A549 treated with DMSO at 1 μM for 4 hours (cell line): ENCODE measurements at places on chromosomes 7 and 10. TPM values are rescaled to one million over a fixed set of nuclear protein-coding genes. Genes with fewer than 3 reads are reported as not detected.

ANK3 gene
- total RNA-seq: 0.59 to 1.00 TPM (median 0.78 TPM) in 5 replicates

SPAG6 gene
- total RNA-seq: not detected in 5 replicates

TM9SF3 gene
- 57.8 to 122 TPM (median 92.9 TPM) in 5 replicates for total RNA-seq

WDR11 gene
- total RNA-seq: 21.3 to 28.3 TPM (median 25.2 TPM) in 5 replicates

CRTAC1 gene
- 0.87 to 1.8 TPM (median 1.4 TPM) in 5 replicates for total RNA-seq

SDK1 gene
- total RNA-seq: 0.36 to 0.52 TPM (median 0.46 TPM) in 5 replicates

KIF20B gene
- total RNA-seq: 11.9 to 19.2 TPM (median 18.6 TPM) in 5 replicates

TRIM50 gene
- total RNA-seq: not detected in 5 replicates

GIMAP2 gene
- 0.06 TPM in 2 of 5 replicates, not detected in the others for total RNA-seq

PLEKHS1 gene
- 0.05 to 0.19 TPM (median 0.08 TPM) in 4 of 5 replicates, not detected in the other for total RNA-seq

CDHR1 gene
- total RNA-seq: 0.06 to 0.13 TPM (median 0.08 TPM) in 5 replicates

NPC1L1 gene
- 0.06 to 0.09 TPM (median 0.08 TPM) in 4 of 5 replicates, not detected in the other for total RNA-seq

GPR85 gene
- total RNA-seq: not detected in 5 replicates

SEMA3A gene
- total RNA-seq: 6.3 to 8.3 TPM (median 7.9 TPM) in 5 replicates

CARD11 gene
- 1.1 to 2.1 TPM (median 1.3 TPM) in 5 replicates for total RNA-seq

TSPAN12 gene
- 0.49 to 0.82 TPM (median 0.67 TPM) in 5 replicates for total RNA-seq

KAT6B gene
- total RNA-seq: 5.4 to 7.1 TPM (median 7.1 TPM) in 5 replicates

TAS2R3 gene
- 0.07 TPM in 1 of 5 replicates, not detected in the others for total RNA-seq

SRRM3 gene
- 5.9 to 8.0 TPM (median 6.7 TPM) in 5 replicates for total RNA-seq

AKR1C1 gene
- total RNA-seq: 439 to 635 TPM (median 596 TPM) in 5 replicates

FAM24B gene
- 12.4 to 16.3 TPM (median 13.5 TPM) in 5 replicates for total RNA-seq

LMOD2 gene
- total RNA-seq: not detected in 5 replicates

LIPK gene
- not detected in 5 replicates for total RNA-seq

VPS50 gene
- total RNA-seq: 4.8 to 7.8 TPM (median 6.9 TPM) in 5 replicates

BET1 gene
- 22.2 to 34.2 TPM (median 26.1 TPM) in 5 replicates for total RNA-seq

TMEM26 gene
- 0.06 to 0.43 TPM (median 0.20 TPM) in 5 replicates for total RNA-seq

ASB10 gene
- total RNA-seq: not detected in 5 replicates

NPTX2 gene
- 0.06 to 0.21 TPM (median 0.08 TPM) in 3 of 5 replicates, not detected in the others for total RNA-seq

GLI3 gene
- total RNA-seq: 0.19 to 0.40 TPM (median 0.31 TPM) in 5 replicates

CTAGE8 gene
- not detected in 5 replicates for total RNA-seq

CYP2C19 gene
- not detected in 5 replicates for total RNA-seq

UBE2H gene
- total RNA-seq: 62.0 to 88.8 TPM (median 77.2 TPM) in 5 replicates

PNLIPRP1 gene
- not detected in 5 replicates for total RNA-seq

MYH16 gene
- 0.64 to 1.3 TPM (median 0.88 TPM) in 5 replicates for total RNA-seq

ATRNL1 gene
- 0.16 to 0.45 TPM (median 0.25 TPM) in 5 replicates for total RNA-seq

C10orf53 gene
- not detected in 5 replicates for total RNA-seq

STOX1 gene
- 0.66 to 1.2 TPM (median 0.79 TPM) in 5 replicates for total RNA-seq

TNS3 gene
- 74.6 to 96.1 TPM (median 89.2 TPM) in 5 replicates for total RNA-seq

DBF4 gene
- total RNA-seq: 29.5 to 39.1 TPM (median 36.1 TPM) in 5 replicates

JAKMIP3 gene
- total RNA-seq: 1.6 to 2.0 TPM (median 1.9 TPM) in 5 replicates

NODAL gene
- 0.06 TPM in 1 of 5 replicates, not detected in the others for total RNA-seq

FAM25C gene
- total RNA-seq: 0.99 to 2.1 TPM (median 2.0 TPM) in 5 replicates
